SJCRH30 (cell line): ENCODE measurements at places on chromosomes 12 and 14.

DNA sequence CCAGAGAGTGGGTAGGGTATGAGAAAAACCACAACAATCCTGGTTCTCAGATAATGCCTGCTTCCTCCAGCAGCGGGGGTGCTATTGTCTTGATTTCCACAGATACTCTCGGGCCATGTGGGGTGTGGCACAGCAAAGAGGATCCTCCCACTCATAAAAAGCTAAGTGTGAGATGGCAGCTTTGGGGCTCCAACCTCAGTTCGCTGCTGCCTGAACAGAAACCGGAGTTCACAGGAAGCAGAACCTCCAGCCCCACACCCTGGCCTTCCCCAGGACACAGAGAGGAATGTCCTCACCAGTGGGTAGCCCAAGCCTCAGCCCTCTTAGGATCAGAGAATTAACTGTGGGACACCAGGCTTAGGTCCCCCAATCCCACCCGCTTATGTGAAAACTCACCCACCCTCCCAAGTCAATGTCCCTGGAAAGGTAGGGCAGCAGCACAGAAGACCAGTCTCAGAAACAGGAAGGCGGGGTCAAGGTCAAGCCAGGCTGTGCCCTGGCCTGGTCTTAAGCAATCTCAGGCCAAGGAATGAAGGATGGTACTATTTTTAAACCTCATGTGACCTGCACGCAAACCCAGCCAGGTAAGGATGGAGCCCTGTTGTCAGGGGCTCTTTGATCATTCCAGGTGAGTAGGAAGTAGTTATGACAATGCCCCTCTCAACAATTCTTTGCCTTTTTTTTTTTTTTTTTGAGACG is 9.0 kb downstream of the KCTD10 start:
- H3K4me3 ChIP-seq = no peak overlapping the region
- no peak overlapping the region for H3K27ac ChIP-seq
- peaks cover 13% of the 10 kb centered on the region for H3K36me3 ChIP-seq
- peaks cover 16% of the 10 kb centered on the region; the same call in 1 of the 2 replicates for H3K4me1 ChIP-seq
- DNase-seq = no peak
- no peaks in the 10 kb centered on the region for H3K27me3 ChIP-seq

DNA sequence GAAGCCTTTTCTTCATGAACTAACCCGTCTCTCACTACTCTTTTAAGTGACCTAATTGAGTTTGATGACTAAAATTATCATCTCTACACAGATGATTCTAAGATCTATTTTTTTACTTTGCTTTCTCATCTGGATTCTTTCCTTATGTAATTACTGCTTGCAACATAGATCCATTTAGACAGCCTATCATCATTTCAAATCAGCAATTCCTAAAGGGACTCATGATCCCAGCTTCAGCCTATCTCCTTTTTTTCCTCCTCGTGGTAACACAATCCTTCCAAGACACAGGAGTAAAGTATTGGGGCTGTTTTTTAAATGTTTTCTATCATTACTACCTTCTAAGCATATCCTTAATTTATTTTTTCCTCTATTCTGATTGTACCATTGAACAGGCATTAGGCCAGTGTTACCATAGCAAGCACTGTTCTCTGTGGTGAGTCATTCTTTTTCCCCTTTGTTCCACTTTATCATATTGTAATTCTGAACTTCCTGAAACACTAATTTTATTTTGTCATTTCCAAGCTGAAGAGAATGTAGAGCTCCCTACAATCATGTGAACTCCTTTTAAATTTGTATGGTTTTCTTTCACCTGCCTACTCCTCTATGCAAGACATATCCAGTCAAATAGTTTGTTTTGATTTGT is 190.4 kb upstream of the FAR2 start:
- no peaks in the 10 kb centered on the region for H3K36me3 ChIP-seq
- DNase-seq = no peak
- H3K4me1 ChIP-seq = no peaks in the 10 kb centered on the region
- no peak overlapping the region for H3K4me3 ChIP-seq

DNA sequence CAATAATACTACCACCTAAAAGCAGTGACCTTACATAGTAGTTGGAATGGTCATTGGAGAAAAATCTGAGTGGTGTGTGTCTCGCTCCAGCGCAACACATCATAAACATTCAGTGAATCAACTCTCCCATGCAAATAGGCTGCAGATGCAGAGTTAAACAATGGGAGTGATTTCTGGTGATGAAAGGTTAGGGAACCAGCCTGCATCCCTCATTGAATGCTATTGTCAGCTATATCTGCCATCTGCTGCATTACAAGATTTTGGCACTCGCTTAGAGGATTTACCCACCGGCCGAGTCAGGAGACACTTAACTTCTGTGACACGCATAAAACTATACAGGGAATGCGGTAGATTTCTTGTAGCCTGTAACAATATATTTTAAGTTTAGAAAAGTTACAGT is 900.9 kb downstream of the FLRT2 start:
- H3K36me3 ChIP-seq = no peaks in the 10 kb centered on the region
- peak; percentile 61 for DNase-seq
- H3K27ac ChIP-seq = peak overlapping the region; percentile 32
- H3K4me1 ChIP-seq = no peaks in the 10 kb centered on the region
- peak overlapping the region; percentile 13 for H3K4me3 ChIP-seq

GRCh38 chr14:74308695-74309094 is 6.0 kb upstream of the ABCD4 start:
- no peak overlapping the region for H3K27ac ChIP-seq
- no peak overlapping the region for H3K4me3 ChIP-seq
- DNase-seq = no peak
- H3K27me3 ChIP-seq = no peaks in the 10 kb centered on the region; the same call in 1 of the 2 replicates

GRCh38 chr12:96701856-96702255 is 205.2 kb upstream of the NEDD1 start:
- H3K4me1 ChIP-seq = no peaks in the 10 kb centered on the region
- H3K27me3 ChIP-seq = no peaks in the 10 kb centered on the region
- no peaks in the 10 kb centered on the region for H3K36me3 ChIP-seq
- no peak overlapping the region for H3K4me3 ChIP-seq
- DNase-seq = no peak
- H3K27ac ChIP-seq = no peak overlapping the region

- no peak for DNase-seq
- H3K27me3 ChIP-seq = no peaks in the 10 kb centered on the region
- H3K27ac ChIP-seq = no peak overlapping the region
- H3K36me3 ChIP-seq = peaks cover 3% of the 10 kb centered on the region
These were observed 32.4 kb downstream of the NCOR2 start for GRCh38 chr12:124534776-124535740.

- H3K27me3 ChIP-seq = no peaks in the 10 kb centered on the region
- no peak for DNase-seq
- H3K36me3 ChIP-seq = no peaks in the 10 kb centered on the region
These were observed 10.8 kb upstream of the TMEM120B start for GRCh38 chr12:121701667-121702277.

DNA sequence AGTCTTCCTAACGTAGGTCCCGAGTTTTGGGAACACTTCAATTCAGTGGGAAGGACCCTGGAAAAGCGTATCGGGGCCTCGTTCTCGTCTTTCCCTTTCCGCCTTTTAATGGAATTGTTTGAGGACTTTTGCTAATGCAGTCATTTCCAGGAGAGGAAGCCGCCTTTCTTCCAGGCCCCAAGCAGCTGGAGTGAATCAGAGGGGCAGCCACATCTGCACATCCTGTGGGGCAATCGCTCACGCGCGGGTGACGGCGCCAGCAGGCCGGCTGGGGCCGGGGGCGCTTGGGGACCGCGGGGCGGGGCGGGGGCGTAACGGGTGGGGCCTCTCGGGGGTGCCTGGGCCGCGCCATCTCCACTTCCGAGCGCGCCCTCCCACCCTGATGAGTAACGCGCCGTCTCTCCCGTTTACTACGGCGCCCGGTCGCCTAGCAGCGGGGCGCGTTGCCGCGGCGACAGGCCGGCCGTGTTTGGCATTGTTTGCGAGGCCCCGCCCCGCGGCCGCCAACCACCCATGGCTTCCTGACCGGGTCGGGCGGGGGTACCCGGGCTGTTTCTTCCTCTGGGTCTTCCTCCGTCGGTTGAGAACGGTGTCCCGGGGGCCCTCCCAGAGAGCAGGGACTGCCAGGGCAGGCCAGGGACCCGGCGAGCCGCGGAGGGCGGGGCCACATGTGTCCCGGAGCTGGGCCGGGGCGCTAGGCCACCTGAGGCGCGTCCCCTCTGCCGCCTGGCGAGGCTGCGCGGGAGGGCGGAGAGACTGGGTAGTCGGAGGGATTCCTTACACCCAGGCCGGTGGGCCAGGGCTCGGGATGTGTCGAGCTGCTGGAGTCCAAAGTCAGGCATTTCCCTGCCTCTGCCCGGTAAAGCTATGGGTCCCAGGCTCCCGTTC is 2.3 kb downstream of the GSG1 start:
- H3K27me3 ChIP-seq = no peaks in the 10 kb centered on the region
- H3K4me1 ChIP-seq = peaks cover 33% of the 10 kb centered on the region
- peak overlapping the region; percentile 70 for H3K4me3 ChIP-seq
- peak; percentile 89 for DNase-seq

GRCh38 chr14:69795691-69796090 is 1.4 kb downstream of the SLC10A1 start:
- no peaks in the 10 kb centered on the region for H3K27me3 ChIP-seq
- H3K4me1 ChIP-seq = no peaks in the 10 kb centered on the region
- no peak for DNase-seq
- H3K36me3 ChIP-seq = no peaks in the 10 kb centered on the region
- no peak overlapping the region for H3K27ac ChIP-seq
- H3K4me3 ChIP-seq = no peak overlapping the region

DNA sequence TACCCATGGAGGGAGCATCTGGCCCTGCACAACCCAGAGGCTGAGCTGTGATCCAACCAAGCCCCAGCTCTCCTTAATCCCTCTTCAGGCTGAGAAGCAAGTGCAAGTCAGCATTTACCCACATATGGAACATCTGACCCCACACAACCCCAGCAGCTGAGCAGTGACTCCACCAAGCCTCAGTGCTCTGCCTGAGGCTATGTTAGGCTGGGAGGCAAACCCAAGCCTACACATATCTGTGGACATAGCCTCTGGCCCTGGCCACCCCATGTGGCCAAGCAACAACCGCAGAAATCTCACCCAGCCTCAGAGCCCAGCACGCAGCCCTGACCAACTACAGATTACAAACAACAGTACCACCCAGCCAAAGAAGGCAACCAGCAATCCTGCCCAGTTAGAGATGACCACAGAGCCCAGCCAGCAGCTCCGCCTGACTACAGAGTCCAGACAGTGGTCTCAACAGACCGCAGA is 142.8 kb downstream of the NUAK1 start:
- no peak overlapping the region for H3K4me3 ChIP-seq
- DNase-seq = peak; percentile 87
- H3K27ac ChIP-seq = no peak overlapping the region
- H3K4me1 ChIP-seq = peaks cover 34% of the 10 kb centered on the region
- H3K36me3 ChIP-seq = no peaks in the 10 kb centered on the region

GRCh38 chr12:39958377-39958776 is 147.5 kb downstream of the SLC2A13 start:
- no peaks in the 10 kb centered on the region for H3K27me3 ChIP-seq
- no peak overlapping the region for H3K4me3 ChIP-seq
- no peaks in the 10 kb centered on the region for H3K4me1 ChIP-seq
- H3K27ac ChIP-seq = no peak overlapping the region
- DNase-seq = no peak

DNA sequence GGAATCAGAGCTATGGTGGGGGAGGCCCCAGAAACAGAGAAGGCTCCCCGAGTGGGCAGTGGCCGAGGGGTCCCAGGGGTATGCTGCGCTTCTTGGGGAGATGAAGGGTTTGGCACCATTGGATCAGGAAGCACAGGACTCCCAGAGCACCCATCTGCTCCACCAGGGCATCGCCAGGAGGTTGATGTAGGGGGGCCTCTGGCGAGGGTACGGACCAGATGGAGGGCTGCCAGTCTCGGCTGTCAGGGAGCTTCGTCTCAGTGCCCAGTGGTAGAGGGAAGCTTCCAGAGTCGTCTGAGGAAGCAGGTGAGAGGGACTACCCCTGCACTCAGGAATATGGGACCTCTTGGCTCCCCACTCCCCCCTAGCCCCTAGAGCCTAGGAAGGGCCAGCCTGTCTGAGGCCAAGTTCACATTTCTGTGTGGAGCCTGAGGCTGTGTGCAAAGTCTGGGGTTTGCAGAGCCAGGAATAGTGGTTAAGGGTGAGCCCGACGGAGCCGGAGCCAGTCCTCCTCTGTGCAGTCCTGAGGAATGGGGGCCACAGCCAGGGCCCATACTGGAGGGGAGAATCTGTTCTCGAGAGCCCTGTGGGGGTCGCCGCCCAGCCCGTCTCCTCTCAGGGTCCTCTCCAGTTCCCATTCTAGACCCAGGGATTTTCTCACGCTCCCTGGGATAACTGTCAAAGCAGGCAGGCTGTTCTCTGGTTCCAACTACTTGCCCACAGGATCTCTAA is 10.2 kb downstream of the SLC48A1 start:
- H3K4me1 ChIP-seq = no peaks in the 10 kb centered on the region
- H3K27ac ChIP-seq = no peak overlapping the region
- peaks cover 51% of the 10 kb centered on the region for H3K36me3 ChIP-seq
- no peaks in the 10 kb centered on the region for H3K27me3 ChIP-seq
- H3K4me3 ChIP-seq = no peak overlapping the region

GRCh38 chr12:53327435-53328042 is 6.1 kb upstream of the AAAS start:
- no peak overlapping the region for H3K27ac ChIP-seq
- H3K4me1 ChIP-seq = 0 out of 2 replicates have a peak, but pooled peaks cover 4% of the 10 kb centered on the region
- H3K4me3 ChIP-seq = no peak overlapping the region
- no peaks in the 10 kb centered on the region for H3K36me3 ChIP-seq
- peaks cover 10% of the 10 kb centered on the region for H3K27me3 ChIP-seq

- no peaks in the 10 kb centered on the region for H3K27me3 ChIP-seq
- peak; percentile 72 for DNase-seq
- H3K27ac ChIP-seq = peak overlapping the region; percentile 85
- H3K4me1 ChIP-seq = peaks cover 25% of the 10 kb centered on the region
- H3K36me3 ChIP-seq = peaks cover 18% of the 10 kb centered on the region
These were observed 40.2 kb downstream of the SH2B3 start for GRCh38 chr12:111445726-111446581.

DNA sequence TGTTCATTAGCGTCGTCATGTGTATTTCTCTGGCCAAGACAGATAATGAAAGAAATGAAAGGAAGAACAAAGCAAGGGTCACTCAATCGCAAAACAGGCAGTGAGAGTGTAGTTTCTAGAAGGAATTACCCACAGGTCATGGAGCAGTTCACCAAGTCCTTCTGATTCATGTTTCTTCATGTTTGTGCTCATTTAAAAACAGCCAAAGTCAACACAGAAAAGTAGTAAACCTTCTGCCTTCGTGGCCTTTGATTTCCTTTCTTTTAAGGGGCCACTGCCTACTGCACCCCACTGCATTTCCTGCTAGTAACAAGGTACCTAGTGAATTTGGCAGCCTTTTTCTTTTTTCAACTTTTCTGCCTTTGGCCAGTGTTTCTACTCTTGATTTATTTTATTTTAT is 75.1 kb downstream of the KCNK13 start:
- H3K27ac ChIP-seq = no peak overlapping the region
- H3K4me1 ChIP-seq = peaks cover 52% of the 10 kb centered on the region
- no peaks in the 10 kb centered on the region for H3K27me3 ChIP-seq
- no peak overlapping the region for H3K4me3 ChIP-seq

- H3K27ac ChIP-seq = no peak overlapping the region
- no peaks in the 10 kb centered on the region for H3K27me3 ChIP-seq
- H3K4me3 ChIP-seq = no peak overlapping the region
- no peak for DNase-seq
These were observed 5.1 kb upstream of the VCPKMT start for GRCh38 chr14:50121486-50121885.
